ENCODE measurements at places on chromosomes 2 and 18. TPM values are rescaled to one million over a fixed set of nuclear protein-coding genes. Genes with fewer than 3 reads are reported as not detected.

The ATP6V1B1 gene
- total RNA-seq, result not detected

GRCh38 chr2:210954386-210954907, 398.0 kb downstream of the CPS1 start:
- no peak for DNase-seq
- H3K27ac ChIP-seq, result no peak overlapping the region
- no peaks in the 10 kb centered on the region for H3K36me3 ChIP-seq
- no peaks in the 10 kb centered on the region for H3K4me1 ChIP-seq
- no peak overlapping the region for H3K4me3 ChIP-seq

DNA sequence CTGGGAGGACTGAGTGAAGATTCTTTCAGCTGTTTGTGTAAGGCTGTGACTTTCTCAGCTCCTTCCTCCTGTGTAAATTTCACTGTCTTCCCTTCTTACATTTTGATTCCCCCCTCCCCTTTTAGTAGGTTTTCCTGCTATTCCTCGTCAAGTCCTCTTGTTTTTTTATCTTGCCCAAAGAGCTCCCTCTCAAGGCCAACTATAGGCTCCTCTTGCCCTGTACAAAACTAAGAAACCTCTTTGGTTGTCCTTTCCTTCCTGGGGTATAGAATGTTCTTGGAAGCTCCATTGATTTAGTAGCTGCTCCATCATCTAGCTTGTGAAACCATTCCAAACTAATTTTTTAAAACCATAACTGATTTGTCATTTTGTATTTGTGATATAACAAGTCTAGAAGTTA, 7.3 kb downstream of the CCDC121 start:
- H3K27me3 ChIP-seq, result no peaks in the 10 kb centered on the region
- no peak for DNase-seq
- peaks cover 13% of the 10 kb centered on the region for H3K4me1 ChIP-seq

DNA sequence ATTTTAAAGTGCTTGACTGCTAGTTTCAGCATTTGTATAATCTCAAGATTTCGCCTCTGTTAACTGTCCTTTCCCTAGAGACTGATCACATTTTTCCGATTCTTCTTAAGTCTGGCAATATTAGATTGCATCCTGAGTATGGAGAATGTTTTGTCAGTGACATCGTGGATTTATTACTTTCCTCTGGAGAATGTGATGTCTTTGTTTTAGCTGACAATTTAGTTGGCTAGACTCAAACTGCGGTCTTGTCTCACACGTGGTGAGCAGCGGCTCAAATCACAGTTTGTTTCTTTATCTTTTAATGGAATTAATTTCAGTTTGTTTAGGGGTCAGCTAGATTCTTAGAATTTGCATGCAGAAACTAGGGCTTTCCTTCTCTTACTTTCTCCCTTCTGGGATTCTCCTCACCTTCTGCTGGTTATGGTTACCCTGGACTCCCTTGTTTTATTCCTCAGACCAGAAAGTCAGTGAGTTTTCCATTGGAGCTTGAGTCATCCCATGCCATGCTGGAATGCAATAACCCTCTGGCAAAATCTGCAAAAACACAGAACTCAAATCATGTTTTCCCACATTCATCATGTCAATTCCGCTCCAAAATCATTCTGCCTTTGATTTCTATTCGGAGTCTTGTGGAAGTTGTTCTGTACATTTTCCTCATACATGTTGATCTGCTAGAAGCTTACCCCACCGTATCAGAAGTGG, 327.2 kb upstream of the TRIB2 start:
- no peak overlapping the region for H3K4me3 ChIP-seq
- peaks cover 11% of the 10 kb centered on the region for H3K36me3 ChIP-seq

DNA sequence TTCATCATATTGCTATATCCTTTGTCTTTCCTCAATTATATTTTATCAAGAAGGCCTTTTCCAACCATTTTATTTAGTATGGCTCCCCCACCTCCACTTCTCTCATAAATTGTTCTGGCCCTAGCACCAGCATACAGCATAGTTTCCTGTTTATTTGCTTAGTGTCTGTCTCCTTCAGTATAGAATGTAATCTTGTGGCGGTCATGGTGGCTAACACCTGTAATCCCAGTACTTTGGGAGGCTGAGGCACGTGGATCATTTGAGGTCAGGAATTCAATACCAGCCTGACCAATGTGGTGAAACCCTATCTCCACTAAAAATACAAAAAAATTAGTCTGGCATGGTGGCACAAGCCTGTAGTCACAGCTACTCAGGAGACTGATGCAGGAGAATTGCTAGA, 39.6 kb upstream of the CLASP1 start:
- H3K27me3 ChIP-seq, result peaks cover 14% of the 10 kb centered on the region
- peaks cover 49% of the 10 kb centered on the region for H3K4me1 ChIP-seq
- H3K4me3 ChIP-seq, result no peak overlapping the region
- no peak for DNase-seq
- H3K36me3 ChIP-seq, result peaks cover 12% of the 10 kb centered on the region
